Activated CD4-positive, alpha-beta memory T cell treated with anti-CD3 and anti-CD28 coated beads, Interleukin-2, amount 10 ng/mL, durations not matched to agents 7 days and 5 days (primary cell): ENCODE measurements at places on chromosomes 4 and X.
A peak's percentile ranks its signal among the peaks of the same experiment; 100 is the strongest.

DNA sequence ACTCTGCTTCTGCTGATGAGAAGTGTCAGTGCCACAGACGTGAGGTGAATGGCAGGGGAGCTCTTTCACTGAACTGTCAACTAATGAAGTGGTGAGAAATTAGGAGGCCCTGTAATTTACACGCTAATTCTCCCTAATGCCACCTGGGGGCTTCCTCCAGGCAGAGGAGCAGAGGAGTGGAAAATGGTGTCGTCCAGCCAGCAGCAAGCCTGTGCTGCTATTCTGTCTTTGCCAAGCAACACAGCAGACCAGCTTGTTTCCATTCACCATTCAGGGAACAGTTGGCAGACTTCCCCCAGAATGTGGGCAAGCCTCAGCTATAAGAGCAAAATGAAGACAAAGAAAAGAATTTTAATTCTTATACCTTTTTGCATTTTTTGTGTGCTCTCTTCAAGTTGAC is 245.2 kb upstream of the TET2 start:
- no peak overlapping the region for H3K27ac ChIP-seq
- no peaks in the 10 kb centered on the region for H3K36me3 ChIP-seq
- DNase-seq, result no peak
- peaks cover 2% of the 10 kb centered on the region for H3K27me3 ChIP-seq

- DNase-seq, result no peak
- H3K4me1 ChIP-seq, result no peaks in the 10 kb centered on the region
- H3K27ac ChIP-seq, result no peak overlapping the region
- H3K4me3 ChIP-seq, result no peak overlapping the region
- H3K27me3 ChIP-seq, result no peaks in the 10 kb centered on the region
- H3K36me3 ChIP-seq, result no peaks in the 10 kb centered on the region
Observed at GRCh38 chr4:157702831-157703230, 470.0 kb downstream of the GASK1B start.

- peaks cover 21% of the 10 kb centered on the region for H3K4me1 ChIP-seq
- H3K27me3 ChIP-seq, result no peaks in the 10 kb centered on the region
- H3K27ac ChIP-seq, result peak overlapping the region; percentile 75
- H3K36me3 ChIP-seq, result peaks cover 55% of the 10 kb centered on the region
Observed at GRCh38 chr4:118729287-118730286, 44.4 kb downstream of the METTL14 start.

DNA sequence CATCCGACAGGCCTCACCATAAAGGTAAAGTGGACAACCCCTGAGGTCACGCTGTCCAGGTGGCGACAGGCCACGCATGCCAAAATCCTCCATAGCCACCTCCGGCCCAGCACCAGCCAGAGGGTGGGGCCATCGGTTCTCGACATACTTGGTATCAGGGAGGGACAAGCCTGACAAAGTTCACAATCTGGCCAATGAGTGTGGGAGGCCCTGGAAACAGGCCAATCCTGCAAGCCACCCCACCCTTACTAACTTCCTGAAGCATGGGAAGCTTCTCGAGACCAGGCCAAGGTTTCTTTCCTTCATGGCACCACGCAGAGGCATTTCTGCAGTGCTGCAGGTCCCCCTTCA is 73.8 kb downstream of the MTMR1 start:
- H3K27me3 ChIP-seq, result no peaks in the 10 kb centered on the region
- H3K36me3 ChIP-seq, result peaks cover 17% of the 10 kb centered on the region
- peaks cover 3% of the 10 kb centered on the region for H3K4me1 ChIP-seq
- DNase-seq, result no peak
- H3K4me3 ChIP-seq, result no peak overlapping the region

DNA sequence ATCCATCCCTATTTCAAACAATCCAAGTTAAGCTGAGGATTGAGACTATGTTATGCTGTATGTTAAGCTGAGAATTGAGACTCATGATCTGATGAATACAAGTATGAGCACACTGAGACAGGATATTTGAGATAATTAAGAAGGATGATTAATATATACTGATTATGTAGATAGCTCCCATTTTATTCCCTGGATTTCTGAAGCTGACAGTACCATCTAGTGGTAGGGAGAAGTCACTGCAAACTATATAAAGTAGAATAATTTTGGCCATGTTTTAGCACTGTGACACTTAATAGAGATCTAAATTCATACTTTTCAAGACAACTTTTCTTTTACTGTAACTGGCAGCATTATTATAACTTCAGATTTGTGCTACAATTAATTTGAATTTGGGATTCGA is 63.8 kb upstream of the HPRT1 start:
- no peak overlapping the region for H3K27ac ChIP-seq
- H3K4me3 ChIP-seq, result no peak overlapping the region
- H3K27me3 ChIP-seq, result no peaks in the 10 kb centered on the region
- no peaks in the 10 kb centered on the region for H3K4me1 ChIP-seq

GRCh38 chr4:122827879-122828601 is 1.4 kb downstream of the FGF2 start:
- H3K27me3 ChIP-seq, result peaks cover 73% of the 10 kb centered on the region
- peaks cover 11% of the 10 kb centered on the region for H3K4me1 ChIP-seq
- H3K36me3 ChIP-seq, result no peaks in the 10 kb centered on the region
- peak; percentile 43 for DNase-seq
- H3K27ac ChIP-seq, result no peak overlapping the region

DNA sequence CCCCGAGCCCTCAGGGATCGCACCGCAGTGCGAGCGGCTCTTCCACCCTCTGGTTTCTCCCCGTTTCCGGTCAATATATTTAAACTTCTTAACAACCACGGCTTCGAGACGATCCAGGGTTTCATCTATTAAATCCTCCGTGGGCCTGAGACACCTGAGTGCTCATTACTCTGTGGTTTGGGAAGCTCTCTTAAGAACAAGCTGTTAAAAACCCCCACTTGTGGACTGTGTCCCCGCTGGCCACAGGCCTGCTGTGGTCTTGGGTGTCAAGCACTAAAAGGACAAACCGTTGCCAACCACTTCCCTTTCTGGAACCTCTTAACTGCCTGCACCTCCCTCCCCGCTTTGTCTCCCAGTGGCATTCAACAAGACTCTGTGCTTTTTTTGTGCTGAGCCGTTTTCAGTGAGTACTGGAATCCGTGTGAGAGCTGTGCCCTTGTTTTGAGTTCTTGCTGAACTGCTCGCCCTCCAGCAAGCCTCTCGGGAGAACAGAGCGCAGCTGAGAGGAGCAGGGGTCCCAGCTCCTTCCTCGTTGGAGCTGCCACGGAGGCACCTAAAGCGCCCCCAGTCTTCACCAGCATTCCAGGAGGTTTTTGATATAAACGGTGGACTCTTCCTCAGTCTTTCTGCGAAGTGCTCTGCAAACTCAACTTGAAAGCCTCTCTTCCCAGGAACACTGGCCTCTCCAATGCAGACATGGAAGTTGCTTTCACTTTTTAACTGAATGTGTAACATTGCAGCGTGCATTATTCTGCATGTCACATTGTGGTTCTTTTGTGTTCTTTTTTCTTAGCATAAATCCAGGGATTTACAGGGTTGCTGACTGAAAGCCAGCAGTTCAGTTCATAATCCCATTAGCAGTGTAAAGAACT is 691 bp upstream of the IGFBP7 start:
- peaks cover 65% of the 10 kb centered on the region for H3K27me3 ChIP-seq
- peaks cover 20% of the 10 kb centered on the region for H3K4me1 ChIP-seq
- DNase-seq, result peak; percentile 23
- H3K27ac ChIP-seq, result no peak overlapping the region

GRCh38 chrX:154717824-154718223 is 33.1 kb downstream of the GAB3 start:
- peak overlapping the region; percentile 21 for H3K4me3 ChIP-seq
- H3K4me1 ChIP-seq, result peaks cover 78% of the 10 kb centered on the region
- DNase-seq, result peak; percentile 27
- no peaks in the 10 kb centered on the region for H3K27me3 ChIP-seq
- peaks cover 18% of the 10 kb centered on the region for H3K36me3 ChIP-seq

DNA sequence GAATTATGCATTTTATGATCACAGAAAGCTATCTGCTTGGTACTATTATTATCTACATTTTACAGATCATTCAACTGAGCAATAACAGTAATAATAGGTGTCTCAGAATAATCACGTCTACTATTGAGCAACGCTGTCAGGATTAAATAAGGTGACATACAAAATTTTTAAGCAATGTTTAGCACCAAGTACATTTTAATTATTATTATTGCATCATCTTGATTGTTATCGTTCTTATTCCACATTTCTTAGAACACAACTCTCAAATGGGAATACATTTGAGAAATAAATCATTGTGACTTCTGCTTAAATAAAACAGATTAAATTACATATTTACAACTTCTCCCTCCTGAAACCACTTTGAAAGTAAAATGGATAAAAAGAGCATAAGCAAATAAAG is 1083.5 kb upstream of the ADGRL3 start:
- no peak for DNase-seq
- H3K27ac ChIP-seq, result no peak overlapping the region

DNA sequence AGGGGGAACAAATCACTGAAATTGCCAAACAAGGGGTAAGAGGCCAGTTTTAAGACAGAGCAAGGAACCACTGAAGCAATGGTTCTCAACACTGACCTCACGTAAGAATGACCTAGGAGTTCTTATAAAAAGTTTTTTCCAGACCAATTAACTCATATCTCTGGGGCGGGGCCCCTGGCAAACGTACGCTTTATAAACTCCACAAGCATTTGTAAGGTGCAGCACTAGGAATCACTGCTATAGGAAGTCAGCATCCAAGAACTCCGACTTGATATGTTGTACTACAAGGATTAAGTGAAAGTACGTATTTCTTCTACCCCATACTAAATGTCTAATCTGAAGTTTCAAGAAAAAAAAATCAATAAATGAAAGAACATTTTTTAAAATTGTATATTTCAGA is 269.9 kb downstream of the RCHY1 start:
- no peaks in the 10 kb centered on the region for H3K36me3 ChIP-seq
- H3K27ac ChIP-seq, result no peak overlapping the region
- no peak for DNase-seq
- H3K27me3 ChIP-seq, result no peaks in the 10 kb centered on the region
